ENCODE measurements at places on chromosomes 16 and 17.

DNA sequence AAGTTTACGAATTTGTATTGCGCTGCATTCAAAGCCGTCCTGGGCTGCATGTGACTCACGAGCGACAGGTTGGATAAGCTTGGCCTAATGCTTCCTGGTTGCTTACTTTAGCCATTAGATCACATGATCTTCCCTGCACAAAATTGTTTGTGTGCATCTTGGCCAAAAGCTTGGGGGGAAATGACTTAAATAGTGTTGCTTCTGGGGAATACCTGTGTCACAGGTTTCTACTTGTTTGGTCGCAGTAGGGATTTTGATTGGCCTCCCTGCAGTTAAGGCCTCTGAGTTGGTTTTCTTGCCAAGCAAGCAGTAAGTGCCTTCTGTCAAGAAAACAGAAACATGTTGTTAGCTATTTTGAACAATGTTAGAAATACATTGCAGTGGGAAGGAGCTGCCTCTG is 39.6 kb upstream of the DUSP14 start:
- no peak for DNase-seq

DNA sequence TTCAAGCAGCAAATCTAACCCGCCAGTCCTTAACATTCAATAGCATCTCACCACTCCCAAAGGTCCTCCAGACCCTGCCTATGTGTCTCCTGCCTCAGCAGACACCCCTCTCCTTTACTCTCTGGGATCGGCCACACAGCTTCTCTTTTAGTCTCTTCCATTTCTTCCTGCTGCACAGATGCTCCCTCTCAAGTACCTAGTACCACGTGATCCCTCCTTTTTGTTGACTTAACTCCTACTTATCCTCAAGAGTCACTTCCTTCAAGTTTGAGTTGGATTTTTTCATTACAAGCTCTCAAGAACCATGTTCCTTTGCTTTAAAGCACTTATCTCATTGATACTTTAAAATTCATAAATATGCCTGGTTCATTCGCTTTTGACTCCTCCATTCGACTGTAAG is 24.9 kb downstream of the AMFR start:
- DNase-seq: no peak

GRCh38 chr17:73711184-73711583 is 66.9 kb upstream of the SDK2 start:
- DNase-seq: no peak

DNA sequence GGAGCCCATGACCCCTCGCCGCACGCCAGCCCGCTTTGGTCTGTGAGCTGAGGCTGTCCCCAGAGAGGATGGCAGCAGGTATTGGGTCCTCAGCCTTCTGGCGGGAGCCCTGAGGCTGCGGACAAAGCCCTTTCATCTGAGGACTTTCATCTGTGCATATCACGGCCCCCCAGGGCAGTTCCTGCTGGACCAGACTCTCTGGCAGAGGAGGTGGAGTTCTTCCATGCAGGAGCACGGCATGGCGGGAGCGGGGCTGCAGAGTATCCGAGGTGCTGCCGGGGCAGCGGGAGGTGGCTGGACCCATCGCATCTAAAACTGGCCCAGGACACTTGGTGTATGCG is 18.8 kb downstream of the DHX38 start:
- no peak for DNase-seq

DNA sequence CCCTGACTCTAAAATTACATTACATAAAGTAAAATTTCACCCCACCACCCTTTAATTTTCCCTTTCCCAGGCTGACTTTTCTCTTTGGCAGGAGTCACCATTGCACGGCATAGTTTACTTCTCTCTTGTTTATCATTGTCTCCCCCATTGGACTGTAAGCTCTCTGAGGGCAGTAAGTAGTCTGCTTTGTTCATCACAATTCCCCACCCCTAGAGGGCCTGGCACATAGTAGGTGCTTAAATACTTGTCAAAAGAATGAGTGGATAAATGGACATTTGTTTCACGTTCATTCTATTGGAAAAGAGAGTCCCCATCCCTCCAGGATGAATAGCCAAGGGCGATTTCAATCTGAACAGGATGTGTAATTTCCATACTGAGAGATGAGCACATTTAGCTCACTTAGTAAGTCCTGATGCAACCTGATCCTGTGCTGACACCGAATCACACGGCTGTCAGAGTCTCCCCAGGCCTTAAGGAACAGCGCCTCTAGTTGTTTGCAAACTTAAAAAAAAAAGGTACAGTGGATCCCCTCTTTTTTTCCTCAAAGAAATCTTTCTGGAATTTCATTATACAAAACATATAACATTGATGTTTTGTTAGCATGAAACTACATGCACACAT is 54.0 kb downstream of the AKAP1 start:
- no peak for DNase-seq

Data from stimulated activated CD4-positive, alpha-beta T cell treated with anti-CD3 and anti-CD28 coated beads, TNF-alpha, amount 100 ng/mL, for 48 hours (primary cell).